ENCODE measurements at places on chromosomes 2 and 18.

DNA sequence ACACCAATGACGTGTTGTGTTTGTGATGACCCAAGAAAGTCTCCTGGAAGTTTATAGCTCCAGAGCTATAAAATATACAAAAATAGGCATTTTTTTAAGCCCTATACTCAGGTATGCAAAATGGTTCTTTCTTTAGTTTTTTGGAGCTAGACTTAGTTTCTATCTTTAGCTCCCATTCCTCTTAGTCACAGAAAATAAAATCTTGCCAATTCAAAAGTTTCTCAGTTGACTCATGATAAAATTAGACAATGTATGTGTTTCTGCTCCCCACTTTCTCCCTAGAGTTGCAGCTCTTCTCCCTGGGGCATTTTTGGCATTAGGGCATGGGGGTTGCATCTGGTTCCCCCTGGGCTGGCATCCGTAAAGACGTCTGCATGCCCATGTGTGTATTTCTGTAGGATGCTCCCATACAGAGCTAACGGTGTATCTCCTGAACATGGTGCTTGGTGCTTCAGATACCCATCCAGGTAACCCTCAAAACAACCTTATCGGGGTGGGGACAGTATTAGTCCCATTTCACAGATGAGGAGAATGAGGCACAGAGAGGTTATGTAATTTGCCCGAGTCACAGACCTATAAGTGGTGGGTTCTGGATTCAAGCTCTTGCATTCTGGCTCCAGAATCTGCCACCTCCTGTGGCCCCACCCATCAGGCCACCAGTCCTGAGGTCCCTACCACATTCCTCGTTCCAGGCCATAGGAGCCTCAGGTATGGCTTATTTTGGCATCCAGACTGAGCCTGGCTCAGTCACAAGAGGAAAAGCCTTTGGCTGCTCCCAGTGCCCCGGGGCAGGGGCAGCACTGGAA is 43.1 kb upstream of the ASAP2 start:
- no peak for DNase-seq

GRCh38 chr2:56008661-56009431 is 85.3 kb upstream of the EFEMP1 start:
- DNase-seq = peak; percentile 51

- DNase-seq = no peak
Measured at GRCh38 chr18:22827741-22828140, 105.4 kb upstream of the RBBP8 start.

DNA sequence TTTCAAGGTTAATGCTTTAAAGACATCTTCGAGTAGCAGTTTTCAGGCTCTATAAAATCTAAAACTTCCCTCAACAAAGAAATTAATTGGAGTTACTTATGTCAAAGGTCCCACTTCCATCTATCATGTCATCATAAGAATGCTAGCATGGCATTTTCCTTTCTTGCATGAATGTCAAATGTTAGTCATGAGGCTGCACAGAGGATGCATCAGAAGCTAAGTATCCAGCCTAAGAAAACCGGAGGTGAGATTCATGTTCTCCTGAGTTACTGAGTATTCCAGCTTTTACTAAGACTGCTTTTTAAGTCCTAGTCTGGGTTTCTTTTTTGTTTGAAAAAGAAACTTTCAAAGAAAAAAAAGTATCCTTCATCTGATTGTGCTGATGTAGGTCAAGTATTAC is 130.6 kb upstream of the CDH19 start:
- DNase-seq = no peak

GRCh38 chr18:10524507-10525370 is 1.1 kb upstream of the NAPG start:
- no peak for DNase-seq

- DNase-seq = no peak
Measured at GRCh38 chr2:99777656-99778290, 288.0 kb upstream of the REV1 start.

GRCh38 chr2:136362676-136363390 is 244.9 kb upstream of the CXCR4 start:
- no peak for DNase-seq

DNA sequence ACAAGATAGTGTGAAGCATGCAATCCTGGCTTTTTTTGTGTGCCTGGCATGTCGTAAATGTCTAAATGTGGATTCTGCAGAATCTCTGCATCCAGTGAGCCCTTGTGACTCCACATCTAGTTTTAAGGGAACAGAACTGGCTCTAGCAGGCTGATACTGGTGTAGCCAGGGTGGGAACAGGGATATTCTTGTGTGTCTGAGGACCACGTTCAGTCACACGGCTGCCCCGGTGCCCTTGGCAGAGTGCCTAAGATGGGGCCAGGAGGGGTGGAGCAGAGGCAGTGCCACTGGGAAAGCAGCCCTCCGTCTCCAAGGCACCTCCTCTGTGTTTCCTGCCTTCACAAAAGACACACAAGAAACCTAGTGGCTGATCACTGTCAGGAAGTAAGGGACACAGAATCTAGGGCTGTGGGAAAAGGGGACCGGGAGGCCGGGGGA is 91.5 kb upstream of the PARD3B start:
- DNase-seq = peak; percentile 21

DNA sequence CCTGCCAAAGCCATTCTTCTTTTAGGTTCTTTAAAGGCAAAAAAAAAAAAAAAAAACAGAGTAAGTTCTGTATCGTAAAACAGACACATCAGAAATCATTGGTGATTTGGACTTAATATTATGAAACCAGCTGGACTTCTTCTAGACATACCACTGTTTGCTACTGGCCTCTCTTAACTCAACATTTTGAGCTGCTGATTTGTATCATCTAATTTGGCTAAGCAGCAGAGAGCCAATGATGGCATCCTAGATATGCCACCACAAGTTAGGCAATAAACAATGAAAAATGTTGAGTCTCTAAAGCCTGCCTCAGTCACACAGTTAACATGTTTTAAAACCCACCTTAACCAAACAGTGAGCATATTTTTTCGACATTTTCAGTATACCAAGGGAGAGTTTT is 1034.3 kb upstream of the NXPH2 start:
- DNase-seq = no peak

GRCh38 chr2:237558961-237559641 is 7.3 kb upstream of the PRLH start:
- no peak for DNase-seq

DNA sequence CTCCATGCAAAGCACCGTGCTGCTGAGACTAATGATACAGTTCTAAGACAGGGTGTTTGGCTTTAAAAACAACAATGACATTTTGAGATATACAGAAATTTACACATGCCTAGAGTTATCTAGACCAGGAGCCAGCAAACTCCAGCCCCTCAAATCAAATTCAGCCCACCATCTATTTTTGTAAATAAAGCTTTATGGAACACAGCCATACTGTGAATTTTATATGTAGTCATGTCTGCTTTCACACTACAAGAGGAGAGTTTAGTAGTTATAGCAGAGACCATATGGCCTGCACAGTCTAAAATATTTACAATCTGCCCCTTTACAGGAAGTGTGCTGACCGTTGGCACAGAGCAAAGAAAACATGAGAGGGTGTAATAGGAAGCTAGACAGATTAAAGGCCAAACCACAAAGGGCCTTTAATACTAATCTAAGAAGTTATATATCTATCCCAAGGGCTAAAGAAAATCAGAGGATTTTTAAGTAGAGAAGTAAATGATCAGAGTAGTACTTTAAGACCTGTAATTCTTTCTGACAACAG is 39.4 kb downstream of the NBAS start:
- DNase-seq = no peak

GRCh38 chr2:43047187-43047780 is 179.1 kb downstream of the ZFP36L2 start:
- DNase-seq = no peak

GRCh38 chr2:12507295-12507694 is 209.4 kb upstream of the TRIB2 start:
- DNase-seq = no peak

DNA sequence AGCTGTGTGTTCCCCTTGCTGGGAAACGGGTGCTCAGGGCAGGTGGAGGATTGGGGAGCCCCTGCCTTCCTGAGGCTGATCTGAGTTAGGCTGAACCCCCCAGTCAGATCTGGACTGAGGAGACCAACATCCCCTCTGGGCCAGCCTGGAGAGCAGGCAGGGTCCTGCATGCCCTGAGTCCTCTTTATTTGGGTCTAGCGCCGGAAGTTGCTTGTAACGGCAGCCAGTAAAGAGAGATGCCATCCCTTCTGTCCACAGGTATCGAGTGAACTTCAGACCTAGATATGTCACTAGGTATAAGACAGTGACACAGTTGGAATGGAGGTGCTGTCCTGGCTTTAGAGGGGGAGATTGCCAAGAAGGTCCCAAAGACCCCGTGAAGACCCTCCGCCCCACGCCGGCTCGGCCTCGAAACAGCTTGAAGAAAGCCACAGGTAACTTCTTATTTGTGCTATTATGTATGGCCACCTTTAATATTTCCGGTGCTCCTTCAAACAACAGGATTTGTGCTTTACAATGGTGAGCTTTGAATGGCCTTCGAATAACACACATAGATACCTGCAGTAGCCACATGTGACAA is 38.0 kb downstream of the EMILIN2 start:
- DNase-seq = peak; percentile 28

GRCh38 chr18:6836331-6836730 is 106.8 kb downstream of the ARHGAP28 start:
- no peak for DNase-seq

DNA sequence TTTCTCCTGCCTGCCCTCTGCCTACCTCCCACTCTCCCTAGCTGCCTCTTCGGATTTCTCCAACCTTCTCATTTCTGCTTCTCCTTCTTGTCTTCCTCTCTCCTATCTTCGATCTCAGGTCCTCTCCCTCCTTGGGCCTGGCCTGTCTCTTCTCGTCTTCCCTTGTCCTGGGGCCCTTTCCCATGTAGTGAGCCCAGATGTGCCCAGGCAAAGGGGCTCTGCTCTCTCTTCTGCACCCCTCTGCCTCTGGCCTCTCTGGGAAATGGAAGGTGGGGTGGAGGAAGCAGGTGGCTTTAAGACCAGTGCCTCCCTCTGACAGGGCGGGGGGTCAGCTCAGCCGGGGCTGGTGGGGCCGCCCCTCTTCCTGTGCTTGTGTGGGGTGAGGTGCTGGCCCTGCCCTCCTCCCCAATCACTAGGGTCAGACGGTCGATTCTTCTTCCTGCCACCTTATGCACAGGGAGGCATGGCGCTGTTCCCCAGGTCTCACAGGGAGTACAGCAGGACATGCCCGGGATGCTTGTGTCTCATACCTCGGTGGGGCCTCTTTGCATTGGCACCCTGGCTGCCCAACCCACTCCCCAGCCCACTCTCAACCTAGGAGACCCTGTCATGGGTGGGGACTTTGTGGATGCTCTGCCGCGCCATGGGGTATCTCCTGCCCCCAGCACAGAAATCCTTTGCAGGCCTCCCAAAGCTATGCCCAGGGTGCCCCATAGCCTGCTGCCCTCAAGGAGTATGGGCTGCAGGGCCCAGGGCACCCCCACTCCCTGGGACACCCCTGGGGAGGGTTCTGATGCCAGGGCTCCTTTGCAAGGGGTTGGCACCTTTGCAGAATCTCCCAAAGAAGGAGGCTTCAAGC is 213.8 kb upstream of the HAAO start:
- DNase-seq = no peak

DNA sequence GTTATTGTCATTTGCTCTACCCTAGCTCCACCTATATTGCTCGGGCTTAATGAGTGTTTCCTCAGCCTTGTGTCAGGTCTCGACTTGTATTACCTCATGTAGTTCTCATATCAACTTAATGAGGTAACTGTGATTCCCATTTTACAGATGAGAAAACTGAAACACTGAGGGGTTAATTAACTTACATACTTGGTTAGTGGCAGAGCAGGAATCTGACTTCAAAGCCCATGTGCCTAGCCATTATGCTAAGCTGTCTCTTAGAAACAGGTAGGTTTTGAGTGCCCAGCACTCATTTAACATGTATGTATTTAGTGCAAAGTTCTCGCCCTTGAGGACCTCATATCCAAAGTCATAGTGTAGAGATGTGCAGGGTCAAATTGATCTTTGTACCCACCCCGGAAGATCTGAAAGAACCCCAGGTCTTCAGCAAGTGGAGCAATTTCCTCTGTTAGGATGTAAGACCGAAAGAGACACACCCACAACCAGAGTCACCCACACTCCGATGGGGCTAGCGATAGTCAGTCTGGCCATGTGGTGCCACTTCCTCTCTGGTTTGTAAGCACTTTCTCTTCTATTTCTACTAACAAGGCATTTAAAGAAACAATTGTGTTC is 121.0 kb upstream of the SLC39A10 start:
- no peak for DNase-seq

GRCh38 chr2:66470199-66470598 is 35.3 kb downstream of the MEIS1 start:
- DNase-seq = no peak

DNA sequence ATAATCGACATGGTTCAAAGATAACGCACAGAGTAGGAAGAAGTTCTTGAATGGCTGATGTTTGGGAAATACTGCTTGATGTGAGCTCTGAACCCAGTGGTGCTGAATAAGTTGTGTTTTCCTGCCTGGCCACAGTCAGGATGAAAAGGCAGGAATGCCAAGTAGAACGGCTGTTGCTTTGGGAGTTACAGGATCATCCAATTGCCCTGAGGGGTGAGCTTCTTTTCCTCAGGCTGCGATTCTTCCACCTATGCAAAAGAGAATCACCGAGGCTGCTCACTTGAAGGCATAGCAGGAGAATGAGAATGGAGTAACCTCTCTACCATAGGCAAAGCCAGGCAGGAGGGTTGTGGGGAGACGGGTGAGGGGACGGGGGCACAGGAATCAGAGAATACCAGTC is 14.4 kb upstream of the IGFBP2 start:
- DNase-seq = no peak

DNA sequence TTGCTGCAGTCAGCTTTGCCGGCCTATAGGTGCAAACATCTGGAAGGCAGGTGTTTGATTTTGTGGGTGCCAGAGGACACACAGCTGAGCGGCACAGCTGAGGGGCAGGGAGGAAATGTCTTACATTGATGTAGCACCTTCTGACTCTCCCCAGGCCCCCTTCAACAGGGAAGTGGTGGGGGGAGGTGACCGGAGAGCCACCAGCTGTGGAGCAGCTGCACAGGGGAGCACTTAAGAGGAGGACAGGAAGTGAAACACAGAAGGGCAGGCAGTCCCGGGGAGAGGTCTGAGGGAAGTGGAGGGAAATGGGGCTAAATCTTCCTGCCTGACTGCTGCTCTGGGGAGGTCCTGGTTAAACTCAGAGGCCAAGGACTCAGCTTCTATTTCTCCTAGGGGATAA is 409.1 kb downstream of the TNS1 start:
- DNase-seq = no peak

GRCh38 chr18:80023173-80023572 is 11.1 kb upstream of the RBFA start:
- no peak for DNase-seq

DNA sequence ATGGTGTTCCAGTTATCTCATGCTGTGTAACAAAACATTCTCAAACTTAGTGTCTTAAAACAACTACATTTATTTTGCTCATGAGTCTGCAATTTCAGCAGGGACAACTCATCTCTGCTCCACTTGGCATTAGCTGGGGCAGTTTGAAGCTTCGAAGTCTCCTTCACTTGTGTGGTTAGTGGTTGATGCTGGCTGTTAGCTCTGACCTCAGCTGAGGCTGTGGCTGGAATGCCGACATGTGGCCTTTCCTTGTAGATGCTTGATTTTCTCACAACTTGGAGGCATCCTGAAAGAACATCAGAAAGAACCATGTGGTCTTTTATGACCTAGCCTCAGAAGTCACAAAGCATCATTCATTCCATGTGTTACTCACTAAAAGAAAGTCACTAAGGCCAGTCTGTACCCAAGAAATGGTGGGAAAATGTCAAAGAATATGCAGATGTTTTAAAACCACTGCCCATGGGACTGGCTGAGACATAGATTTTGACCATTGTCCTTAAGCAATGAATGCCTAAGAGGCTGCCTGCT is 3.8 kb upstream of the TMSB10 start:
- DNase-seq = no peak

GRCh38 chr2:218954541-218955300 is 4.7 kb upstream of the CDK5R2 start:
- DNase-seq = no peak

Data from H7 (cell line).